H4 (cell line): ENCODE measurements at places on chromosomes 1 and 21. TPM values are rescaled to one million over a fixed set of nuclear protein-coding genes. Genes with fewer than 3 reads are reported as not detected.

The MCL1 gene
- 95.2 and 98.6 TPM in 2 replicates for total RNA-seq

The FABP3 gene
- total RNA-seq = not detected in 2 replicates

The TCEA3 gene
- total RNA-seq = 0.72 and 0.76 TPM in 2 replicates

The DCST1 gene
- total RNA-seq = not detected in 2 replicates

The PLA2G2D gene
- not detected in 2 replicates for total RNA-seq

The KRTAP13-1 gene
- not detected in 2 replicates for total RNA-seq

The BRWD1 gene
- total RNA-seq = 28.7 and 31.2 TPM in 2 replicates

The CENPF gene
- 37.8 and 65.5 TPM in 2 replicates for total RNA-seq

The RHCE gene
- 0.10 TPM in 1 of 2 replicates, not detected in the other for total RNA-seq

The C4BPB gene
- not detected in 2 replicates for total RNA-seq

The KIF26B gene
- total RNA-seq = 14.3 and 14.7 TPM in 2 replicates
